NCI-H1436 (cell line): ENCODE measurements at places on chromosomes 16 and 17.
A peak's percentile ranks its signal among the peaks of the same experiment; 100 is the strongest.

DNA sequence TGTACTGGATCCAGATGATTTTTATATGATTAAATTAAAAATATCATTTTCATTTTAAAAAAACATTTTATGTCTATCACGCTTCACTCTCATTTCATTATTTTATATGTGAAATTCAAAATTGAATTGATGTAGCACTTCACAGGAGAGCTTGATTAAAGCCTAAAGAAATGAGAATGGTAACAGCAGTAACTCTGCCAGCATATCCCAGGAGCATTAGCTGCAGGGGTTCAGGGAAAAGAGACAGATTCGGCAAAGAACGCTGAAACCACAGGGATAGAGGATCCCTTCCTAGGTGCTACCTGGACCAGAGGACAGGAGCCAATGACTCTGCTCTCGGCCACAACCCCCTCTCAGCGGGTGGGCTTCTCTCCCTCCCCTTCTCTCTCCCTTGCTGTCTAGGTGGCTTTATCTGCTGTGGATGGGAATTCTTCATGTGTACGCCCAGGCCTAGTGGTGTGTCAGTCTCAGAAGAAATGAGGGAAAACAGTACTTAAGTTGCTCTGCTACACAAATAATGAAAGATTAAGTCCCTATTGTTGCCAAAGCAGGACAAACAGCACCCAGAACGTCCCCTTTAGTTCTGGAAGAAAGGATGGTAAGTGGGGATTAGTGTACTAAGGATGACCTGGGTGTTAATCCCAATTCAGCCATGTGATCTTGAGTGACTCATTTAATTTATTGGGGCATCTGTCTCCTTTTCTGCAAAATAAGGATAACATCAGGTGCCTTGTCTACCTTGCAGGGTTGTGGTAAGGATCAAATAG is 123.3 kb downstream of the CDK5R1 start:
- no peak for DNase-seq

DNA sequence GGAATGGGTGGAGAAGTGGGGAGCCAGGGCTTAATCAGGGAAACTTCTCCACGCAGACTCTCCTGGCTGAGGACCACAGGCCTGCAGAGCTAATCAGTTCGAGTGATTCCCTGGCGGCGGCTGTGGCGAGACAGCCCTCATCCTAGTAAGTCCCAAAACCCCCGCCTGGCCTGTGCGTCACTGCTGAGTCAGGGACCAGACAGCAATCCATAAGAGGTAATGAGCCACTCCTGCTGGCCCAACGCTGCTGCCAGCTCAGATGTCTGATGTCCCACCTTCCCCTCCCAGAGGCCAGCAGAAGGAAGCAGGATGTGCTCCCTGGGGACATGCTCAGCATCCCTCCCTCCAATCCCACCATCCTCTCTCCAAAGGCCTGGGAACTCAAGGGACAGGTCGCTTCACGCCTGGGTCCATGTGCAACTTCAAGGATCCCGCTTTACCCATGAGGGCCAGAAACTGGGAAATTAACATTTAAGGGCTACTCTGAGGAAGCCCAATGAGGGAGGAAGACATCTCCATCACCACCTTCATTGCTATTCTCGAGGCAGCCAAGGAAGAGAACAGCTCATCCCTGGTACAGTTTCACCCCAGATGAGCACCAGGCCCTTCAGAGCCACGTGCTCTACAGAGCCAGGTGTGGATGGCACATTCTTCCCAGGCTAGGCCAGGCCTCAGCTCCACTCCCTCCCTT is 7.9 kb downstream of the ACLY start:
- no peak for DNase-seq

DNA sequence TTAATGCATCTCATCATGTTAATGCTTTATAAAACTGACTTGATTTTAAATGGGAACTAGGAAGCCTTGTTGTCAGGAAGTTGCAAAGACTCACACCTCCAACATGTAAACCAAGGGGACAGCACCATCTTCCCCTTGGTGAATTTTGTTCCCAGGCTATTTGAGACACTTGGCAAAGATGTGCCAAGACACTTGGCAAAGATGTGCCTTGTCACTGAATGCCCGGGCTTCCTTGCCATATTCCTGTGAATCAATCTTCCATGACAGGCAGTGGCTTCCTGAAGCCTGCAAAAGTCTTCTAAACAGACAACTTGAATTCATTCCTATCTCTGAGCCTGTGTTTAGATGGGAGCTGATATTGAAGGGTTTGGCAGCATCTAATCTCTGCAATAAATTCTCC is 465.4 kb upstream of the C16orf82 start:
- no peak for DNase-seq

GRCh38 chr17:3745071-3745470 is 21.4 kb downstream of the HASPIN start:
- DNase-seq = no peak

- DNase-seq = no peak
Measured at GRCh38 chr17:71942626-71943025, 178.2 kb upstream of the SOX9 start.

DNA sequence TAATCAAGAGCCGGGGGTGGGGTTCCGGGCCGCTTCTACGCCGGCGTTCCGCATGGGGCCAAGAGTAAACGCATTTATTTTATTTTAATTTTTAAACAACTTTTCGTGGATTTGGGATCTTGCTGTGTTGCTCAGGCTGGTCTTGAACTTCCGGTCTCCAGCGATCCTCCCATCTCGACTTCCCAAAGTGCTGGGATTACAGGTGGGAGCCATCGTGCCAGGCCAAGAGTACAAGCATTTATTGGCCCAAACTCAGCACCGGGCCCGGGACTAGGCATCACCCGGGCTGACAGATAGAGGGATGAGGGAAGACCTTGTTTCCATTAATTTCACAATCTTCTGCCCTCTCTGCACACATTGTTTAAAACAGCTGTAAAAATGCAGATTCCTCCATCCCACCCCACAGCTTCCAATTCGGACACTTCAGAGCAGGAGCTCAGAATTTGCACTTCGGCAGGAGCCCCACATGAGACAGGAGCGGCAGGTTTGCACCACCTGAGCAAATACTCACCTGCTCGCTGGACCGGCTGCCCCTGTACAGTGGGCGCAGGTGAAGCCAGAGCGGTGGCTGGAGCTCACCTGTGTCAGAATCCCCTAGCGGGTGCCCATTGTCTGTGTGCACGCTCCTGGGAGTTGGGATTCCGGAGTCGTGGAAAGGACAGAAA is 663 bp upstream of the GINS2 start:
- no peak for DNase-seq

- DNase-seq = no peak
Measured at GRCh38 chr17:10149573-10150399, 48.6 kb downstream of the GAS7 start.

DNA sequence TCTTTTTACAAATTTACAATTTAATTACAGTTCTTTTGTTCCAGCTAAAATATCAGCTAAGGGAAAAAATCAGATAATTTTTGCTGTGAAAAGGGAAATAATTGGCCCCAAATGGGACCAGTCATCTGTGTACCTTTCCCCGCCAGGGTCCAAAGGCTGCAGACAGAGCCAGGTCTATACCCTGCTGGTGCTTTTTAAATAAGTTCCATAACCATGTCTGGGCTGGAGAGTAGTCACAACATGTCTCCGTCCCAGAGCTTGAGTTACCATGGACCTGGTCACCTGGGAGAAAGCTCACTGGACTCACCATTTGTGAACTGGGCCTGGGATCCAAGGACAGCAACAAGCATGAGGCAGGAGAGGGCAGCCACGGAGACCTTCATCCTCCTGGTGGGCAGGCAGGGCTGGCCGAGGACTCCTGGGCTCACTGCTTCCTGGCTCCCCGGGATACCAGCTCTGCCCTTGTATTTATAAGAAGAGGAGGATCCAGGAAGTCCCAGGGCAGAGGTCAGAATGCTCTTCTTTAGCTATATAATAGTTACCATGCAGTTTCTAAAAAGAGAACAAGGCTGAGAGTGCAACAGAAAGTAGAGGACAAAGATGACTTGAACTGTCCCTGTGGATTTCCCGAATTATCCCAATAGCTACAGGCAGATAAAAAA is at the start of gene CCL15:
Gene CCL15, minus strand, starts transcription at position 444 of the 662 bp plus-strand sequence. Its CDS starts 61 bp downstream, at position 383.
- DNase-seq = no peak

DNA sequence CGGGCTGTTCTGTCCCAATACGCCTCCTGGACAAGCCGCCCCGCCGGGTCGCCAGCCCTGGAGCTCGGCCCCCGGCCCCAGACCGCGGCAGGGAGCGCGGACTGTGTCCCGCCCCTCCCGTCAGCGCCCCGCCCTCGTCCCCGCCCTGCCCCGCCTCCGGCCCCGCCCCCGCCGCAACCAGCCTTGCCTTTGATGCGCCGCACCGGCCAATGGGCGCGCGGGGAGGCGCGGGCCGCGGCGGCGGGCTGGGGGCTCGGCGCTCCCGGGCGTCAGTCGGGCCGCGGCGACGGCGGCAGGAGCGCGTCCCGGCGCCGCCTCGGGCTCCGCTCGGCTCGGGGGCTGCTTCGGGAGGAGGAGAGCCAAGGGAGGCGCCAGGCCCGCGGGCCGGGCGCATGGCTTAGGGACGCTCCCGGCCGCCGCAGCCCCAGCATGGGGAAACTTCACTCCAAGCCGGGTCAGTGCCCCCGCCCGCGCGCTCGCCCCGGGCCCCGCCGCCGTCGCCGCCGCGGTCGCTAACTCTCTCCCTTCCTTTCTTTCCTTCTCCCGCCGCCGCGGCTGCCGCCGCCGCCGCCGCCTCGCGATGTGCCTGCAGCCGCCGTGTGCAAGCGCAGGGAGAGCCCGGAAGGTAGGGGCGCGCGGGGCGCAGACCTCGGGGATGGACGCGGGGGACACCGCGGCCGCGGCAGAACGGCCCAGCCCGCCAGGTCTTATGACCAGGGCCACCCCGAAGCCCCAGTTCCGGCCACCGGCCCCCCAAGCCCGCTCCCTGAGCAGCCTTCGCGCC is at the start of gene NKD1:
Gene NKD1, plus strand, starts transcription at position 272 of the 784 bp plus-strand sequence. Its CDS starts 158 bp downstream, at position 430.
- peak; percentile 48 for DNase-seq

DNA sequence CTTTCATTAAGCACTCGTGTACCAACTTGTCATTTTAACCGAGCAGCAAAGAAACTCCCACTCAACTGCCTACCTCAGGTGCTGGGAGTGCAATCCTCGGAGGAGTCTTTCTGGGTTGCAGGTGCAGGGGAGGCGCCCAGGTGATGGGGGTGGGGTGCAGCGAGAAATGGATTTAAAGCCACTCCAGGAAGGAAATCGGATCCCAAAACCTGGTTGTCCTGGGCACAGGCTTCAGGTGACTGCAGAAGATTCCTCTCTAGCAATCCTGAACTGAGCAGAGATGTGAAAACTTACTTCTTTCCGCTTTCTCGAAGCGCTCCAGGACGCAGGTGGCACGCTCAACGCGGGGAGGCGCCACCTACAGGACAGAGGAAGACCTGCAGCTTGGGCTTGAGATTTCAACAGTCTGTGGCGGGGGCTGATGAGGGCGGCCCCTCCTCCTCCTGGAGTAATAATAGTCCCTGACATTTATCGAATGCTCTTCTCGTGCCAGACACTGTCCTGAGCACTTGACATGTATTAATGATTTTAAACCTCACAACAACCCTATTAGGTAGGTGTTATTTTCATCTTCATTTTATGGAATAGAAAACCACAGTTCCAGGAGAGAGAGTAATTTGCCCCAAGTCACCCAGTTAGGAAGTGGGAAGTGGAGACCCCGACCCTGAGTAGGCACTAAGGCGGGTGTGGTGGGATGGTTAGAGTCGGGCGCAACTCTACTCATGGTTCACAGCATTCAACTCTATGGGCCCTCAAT is 27.2 kb upstream of the SKAP1 start:
- DNase-seq = peak; percentile 50
